Smooth muscle cell of the brain vasculature (primary cell): ENCODE measurements at places on chromosomes 13 and 19.

DNA sequence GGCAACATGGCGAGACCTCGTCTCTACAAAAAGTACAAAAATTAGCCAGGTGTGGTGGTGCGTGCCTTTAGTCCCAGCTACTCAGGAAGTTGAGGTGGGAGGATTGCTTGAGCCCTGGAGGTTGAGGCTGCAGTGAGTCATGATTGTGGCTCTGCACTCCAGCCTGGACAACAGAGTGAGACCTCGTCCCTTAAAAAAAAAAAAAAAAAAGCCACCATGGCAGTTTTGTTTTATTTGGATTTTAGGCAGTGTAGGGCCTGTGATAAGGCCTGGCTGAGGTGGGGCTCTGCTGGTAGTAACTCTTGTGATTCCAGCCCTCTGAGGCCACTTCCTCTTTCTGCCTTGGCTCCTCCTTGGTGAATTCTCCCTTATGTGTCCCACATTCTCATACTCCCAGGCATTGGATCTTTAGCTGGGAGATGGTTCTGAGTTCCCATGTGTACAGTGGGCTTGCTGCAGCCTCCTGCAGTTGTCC, 39.2 kb downstream of the GATAD2A start:
- no peak for DNase-seq

DNA sequence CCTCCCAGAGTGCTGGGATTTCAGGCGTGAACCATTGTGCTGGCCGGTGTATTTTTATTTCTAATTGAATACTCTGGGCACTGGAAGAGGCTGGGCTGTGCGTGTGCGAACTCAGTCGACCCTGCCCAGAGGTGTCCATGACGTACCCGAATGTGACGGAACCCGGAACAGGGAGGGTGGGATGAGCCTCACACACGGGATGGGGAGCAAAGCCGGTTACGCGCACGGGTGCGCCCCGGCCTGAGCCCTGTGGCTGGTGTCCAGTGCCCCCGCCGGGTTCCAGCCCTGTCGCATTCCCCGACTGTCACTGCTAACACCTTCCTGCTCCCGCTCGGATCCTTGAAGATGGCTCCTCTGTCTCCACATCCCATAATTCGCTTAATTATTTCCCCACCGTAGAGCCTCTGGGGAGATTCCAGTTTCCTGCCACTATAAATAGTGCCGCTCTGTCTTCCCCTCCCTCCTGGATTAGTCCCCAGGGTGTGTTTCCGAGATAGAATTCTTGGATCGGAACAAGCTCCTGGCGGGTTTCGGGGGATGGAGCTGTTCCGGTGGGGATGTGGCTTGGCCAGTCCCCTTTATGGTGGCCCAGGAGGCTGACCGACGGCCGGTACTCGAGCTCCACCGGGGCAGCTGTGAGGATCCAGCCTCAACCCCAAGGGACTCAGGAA, 22.0 kb downstream of the SBNO2 start:
- no peak for DNase-seq

- no peak for DNase-seq
Measured at GRCh38 chr19:39514840-39515550, at the start of gene SELENOV. TSS of gene SELENOV (plus strand) at chr19:39515139. CDS start at chr19:39515213, 74 bp downstream.

GRCh38 chr13:99709134-99709533, 207.9 kb downstream of the TM9SF2 start:
- no peak for DNase-seq

- no peak for DNase-seq
Measured at GRCh38 chr13:110449219-110450015, 112.1 kb downstream of the RAB20 start.

DNA sequence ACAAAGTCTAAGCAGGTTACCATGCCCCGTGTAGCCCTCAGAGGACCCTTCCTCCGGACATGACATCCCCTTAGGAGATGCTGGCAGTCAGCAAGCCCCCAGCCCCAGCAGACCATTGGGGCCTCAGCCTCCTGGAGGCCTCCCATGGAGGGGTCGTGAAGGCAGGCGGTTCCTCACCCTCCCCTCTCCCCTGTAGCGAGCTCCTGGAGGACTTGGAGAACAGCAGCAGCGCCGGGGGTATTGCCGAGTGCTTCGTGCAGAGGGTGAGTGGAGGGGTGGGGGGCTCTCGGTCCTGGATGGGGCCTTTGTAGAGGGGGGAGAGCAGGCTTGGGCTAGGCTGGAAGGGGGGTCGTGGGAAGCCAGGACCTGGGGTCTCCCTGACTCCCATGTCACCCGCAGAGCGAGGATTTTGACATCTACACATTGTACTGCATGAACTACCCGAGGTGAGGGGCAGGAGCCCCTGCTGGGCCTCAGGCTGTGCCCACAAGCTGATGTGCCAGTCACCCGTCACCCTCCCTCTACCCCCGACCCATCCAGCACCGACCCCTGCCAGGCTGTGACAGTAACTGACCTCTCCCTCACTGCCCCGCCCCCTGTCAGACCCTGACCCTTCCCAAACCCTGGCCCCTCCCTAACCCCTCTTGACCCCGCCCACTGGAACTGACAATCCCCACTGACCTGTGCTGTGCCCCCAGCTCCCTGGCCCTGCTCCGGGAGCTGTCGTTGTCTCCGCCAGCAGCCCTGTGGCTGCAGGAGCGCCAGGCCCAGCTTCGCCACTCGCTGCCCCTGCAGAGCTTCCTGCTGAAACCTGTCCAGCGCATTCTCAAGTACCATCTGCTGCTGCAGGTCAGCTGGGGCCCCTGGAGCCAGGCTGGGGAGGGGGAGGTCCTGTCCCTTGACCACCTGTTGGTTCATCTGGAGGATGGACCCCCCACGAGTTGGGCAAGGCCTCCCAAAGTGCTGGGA, 4.0 kb downstream of the PLEKHG2 start:
- no peak for DNase-seq

DNA sequence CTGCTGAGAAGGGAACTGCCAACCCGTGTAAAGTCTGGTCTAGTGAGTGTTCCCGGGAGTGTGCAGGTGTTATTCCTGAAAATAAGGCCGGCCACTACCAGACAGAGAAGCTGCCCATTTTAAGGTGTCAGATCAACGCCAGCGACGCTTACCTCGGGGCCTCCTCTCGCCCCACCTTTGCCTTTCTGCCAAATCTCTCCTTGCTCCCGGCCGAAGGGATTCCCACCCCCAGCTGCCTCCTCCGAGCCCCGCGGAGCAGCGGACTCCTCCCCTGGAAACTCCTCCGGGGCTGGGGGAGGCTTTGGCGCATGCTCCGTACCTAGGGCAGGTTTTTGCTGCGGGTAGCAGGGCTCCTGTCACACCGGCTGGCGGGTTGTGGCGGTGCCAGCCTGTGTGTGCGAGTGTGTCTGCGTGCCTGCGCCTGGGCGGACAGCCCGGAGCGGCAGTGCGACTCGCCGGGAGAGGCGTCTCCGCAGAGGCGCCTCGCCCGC, at the start of gene HS6ST3:
HS6ST3 (plus strand) TSS at position 359 of the 491 bp plus-strand sequence.
- no peak for DNase-seq

DNA sequence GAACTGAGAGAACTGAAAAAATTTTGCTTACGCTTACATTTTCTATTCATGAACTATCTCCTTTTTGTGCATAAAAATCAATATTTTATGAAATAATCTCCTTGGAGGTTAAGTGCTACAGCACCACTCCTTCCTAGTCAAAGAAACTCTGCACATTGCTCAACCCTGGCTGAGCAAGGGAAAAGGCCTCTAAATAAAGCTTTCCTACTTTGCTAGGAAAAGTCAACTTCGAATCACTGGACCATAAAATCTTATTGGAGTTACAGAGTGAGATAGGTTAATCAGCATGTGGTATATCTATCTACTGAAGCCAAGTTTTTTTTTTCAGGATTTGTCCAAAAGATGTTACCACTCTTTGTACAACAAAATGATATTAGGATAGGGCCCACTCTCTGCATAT, 57.5 kb upstream of the HMGB1 start:
- DNase-seq: no peak

- DNase-seq: peak; percentile 17
Measured at GRCh38 chr19:2722541-2723344, 1.6 kb upstream of the DIRAS1 start.

DNA sequence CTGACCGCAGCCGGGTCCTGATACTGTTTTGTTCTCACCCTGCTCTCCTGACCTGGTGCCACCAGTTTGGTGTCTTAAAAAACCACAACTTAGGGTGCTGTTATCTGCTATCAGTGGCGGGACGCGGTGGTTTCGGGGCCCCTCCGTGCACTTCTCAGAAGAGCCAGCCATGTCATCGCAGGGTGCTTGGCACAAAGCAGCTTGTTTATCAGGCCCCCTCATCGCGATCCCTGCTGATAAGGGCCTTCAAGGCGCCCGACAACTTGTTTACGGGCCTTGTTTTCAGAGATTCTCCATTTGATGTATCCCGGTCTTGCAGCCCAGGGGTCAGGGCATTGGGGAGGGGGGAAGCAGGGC, 58.1 kb upstream of the KLF2 start:
- no peak for DNase-seq

GRCh38 chr13:19836472-19836871, 27.0 kb downstream of the ZMYM5 start:
- DNase-seq: no peak

- DNase-seq: no peak
Measured at GRCh38 chr13:85808811-85809210, 9.6 kb upstream of the SLITRK6 start.

DNA sequence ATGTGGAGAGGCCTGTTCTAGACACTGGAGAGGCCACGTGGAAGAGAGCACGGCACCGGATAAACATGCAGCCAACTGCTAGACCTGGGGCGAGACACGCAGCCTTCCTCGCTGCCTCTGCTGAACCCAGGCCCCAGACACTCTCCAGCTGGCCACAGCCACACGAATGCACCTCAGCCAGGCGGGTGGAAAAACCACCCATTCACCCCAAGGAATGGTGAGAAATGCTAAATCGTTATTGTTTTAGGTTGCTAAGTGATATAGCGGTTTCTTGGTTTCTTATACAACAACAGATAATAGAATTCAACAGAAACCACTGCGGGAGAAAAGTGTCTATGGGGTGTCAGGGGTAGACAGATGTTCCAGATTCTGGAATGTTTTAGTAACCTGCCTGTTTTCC, 52.5 kb downstream of the STK24 start:
- DNase-seq: no peak

DNA sequence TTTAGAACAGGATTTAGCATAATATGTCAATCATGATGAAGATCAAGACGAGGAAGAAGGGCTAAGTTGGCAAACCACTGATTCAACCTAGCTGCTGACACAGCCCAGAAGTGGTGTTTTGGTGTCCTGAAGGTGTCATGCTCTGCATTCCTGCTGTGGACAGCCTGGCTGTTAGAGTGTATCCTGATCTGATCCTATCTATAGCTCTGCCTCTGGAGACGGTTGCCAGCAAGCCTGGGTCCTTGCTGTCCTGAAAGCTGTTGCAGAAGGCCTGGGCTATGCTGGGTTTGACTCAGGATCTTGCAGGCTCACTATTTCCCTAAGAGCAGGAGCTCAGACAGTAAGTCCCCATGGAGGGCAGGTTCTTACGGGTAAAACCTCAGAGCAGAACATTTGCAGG, 416.4 kb downstream of the TSHZ3 start:
- DNase-seq: no peak

DNA sequence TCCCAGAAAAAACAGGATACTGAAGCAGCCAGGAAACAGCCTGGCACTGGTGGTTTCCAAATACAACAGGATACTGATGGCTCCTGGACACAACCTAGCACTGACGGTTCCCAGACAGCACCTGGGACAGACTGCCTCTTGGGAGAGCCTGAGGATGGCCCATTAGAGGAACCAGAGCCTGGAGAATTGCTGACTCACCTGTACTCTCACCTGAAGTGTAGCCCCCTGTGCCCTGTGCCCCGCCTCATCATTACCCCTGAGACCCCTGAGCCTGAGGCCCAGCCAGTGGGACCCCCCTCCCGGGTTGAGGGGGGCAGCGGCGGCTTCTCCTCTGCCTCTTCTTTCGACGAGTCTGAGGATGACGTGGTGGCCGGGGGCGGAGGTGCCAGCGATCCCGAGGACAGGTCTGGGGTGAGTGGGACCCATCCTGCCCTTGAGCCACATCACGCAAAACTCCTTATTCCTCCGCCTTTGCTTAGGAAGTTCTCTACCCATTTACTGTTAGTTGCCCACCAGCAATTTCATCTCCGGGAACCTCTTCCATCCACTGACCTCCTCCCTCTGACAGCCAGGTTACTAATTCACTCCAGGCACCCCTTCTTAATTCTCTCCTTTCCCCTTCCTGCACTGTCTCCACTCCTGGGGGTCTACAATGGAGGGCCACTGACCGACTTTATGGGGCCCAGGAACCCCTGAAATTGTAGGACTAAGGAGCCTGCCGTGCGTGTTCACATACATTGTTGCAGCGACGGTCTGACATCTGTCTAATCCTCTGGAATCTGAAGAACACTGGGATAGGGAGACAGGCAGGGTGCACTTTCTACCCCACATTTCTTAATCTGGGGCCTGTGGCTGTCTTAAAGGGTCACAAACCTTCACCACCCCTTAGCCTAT, 1.2 kb downstream of the ITPKC start:
- no peak for DNase-seq

DNA sequence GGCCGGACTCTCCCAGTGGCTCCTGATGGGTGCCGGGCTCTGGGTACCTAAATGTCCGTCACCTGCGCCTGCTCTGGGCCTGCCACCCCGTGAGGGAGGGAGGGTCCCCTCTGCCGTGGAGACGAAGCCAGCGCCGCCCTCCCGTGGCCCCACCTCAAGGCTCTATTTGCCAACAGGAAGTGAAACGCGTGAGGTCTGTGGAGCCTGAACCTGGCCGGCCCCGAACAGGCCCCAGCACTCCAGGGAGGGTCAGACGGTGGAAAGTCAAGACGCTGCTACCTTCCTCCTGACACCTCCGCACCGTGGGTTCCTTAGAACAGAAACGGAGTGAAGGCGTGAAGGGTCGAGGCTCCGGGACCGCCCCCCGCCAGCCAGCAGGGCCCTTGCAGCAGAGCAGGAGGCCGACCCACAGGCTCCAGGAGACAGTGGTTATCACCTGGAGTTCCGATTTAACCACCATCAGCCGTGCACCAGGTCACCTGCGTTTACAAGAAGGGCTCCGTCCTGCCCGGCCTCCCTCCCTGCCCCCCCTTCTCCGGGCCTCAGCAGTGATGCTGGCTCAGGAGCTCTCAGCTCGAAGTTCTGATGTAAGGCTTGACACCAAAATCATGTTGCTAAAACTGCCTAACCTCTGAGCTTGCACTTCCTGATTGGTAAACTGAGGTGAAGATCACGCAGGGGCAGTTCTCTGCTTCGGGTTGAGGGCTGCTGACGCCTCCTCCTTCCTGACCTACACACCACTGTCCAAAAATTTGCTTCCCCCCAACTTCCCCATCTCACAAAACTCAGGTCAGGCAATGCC, 50.9 kb upstream of the C13orf46 start:
- no peak for DNase-seq

GRCh38 chr13:92224052-92224821, 825.8 kb downstream of the GPC5 start:
- DNase-seq: peak; percentile 43

DNA sequence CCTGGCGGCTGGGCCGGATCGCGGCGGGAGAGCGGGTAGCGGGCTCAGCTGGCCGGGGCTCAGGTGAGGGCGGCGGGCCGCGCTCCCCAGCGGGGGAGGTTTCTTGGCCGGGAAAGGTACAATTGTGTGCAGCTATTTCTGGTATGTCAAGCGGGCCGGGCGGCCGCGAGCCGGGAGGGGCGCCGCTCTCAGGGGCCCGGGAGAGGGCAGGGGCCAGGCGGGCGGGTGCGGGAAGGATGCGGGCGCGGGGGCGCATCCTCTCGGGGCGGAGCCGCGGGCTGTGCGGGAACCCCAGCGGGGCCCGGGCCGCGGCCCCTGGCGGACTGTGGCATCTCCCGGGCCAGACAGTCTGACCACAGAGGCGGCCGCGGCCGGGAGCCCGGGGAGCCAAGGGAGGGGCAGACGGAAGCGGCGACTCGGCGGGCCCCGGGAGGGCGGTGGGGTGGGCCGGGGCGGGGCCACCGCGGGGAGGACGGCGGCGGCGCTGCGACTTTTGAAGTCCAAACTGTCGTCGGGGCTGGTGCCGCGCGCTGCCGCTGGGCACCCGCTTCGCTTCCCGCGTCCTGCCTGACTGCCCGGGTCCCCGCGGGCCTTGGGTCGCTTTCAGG, at the start of gene LMO7:
LMO7 (plus strand) TSS at position 503 of the 608 bp plus-strand sequence. CDS start 328 bp downstream, outside the sequence.
- no peak for DNase-seq
